Thyroid gland (tissue), 4 donors: ENCODE measurements at places on chromosomes 11 and 22. TPM values are rescaled to one million over a fixed set of nuclear protein-coding genes. Genes with fewer than 3 reads are reported as not detected.

DNA sequence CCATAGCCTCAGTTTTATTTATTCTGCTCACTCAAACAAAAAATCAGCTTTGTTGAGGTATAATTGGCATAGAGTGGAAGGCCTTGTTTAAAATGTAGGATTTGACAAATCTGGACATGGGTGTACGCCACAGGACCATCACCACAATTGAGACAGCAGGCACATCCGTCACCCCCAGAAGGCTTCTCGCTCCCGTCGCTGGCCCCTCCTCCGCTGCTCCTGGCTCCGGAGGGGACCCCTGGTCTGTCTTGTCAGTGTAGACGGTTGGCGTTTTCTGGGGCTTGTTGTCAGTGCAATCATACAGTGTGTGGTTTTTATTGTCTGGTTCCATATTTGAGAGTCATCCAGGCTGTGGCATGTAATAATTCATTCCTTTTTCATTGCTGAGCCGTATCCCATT lies 97.6 kb downstream of the KCNQ1 start:
- no peak for DNase-seq

GRCh38 chr11:10500757-10501684 lies 40.0 kb downstream of the RNF141 start:
- no peak for DNase-seq

DNA sequence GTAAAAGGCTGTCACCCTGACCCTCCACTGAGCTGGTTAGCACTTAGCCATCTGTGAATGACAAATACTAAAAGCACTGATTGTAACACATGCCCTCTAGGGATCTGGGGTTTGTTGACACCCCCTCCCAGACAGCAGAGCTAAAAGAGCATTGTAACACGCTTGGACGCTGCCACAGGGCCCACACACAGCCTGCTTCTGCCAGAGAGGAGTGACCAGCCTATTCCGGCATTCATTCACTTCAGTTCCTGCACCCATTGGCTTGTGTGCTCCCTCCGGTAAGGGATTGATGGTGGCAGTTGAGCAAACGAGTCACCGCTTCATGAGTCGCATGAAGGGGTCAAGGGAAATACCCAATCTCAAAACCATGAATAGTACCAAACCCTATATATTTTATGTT lies 15.8 kb downstream of the OR10D3 start:
- no peak for DNase-seq

DNA sequence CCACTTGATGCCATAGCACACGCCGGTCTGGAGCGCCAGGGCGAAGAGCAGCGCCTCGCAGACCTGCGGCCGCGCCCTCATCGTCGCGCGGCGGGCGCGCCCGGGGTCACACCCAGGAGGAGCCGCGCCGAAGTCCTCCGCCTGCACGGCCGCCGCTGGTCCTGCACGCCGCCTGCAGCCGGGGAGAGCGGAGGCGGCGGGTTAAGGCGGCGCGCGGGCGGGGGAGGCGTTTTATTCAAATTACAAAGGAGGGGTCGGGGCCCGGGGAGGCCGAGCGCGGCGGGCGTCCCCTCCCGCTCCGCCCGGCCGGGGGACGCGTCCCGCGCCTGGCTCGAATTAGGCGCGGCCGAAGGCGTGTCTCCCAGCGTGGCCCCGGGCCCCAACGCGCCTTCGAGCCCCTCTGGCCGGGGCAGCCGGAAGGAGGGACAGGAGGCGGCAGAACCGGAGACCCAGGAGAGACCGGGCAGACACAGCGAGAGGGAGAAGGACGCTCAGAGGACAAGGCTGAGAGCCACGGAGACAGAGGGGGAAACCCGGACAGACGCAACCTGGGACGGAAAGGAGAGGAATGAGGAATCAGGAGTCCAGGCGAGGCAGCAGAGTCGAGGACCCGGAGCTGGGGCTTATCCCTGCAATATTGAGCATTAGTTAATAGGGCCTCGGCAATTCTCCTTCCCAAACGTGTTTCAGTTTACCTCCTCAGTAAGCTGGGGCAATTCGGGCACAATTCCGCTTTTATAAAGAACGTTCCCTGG lies at the start of gene WNT11:
TSS of gene WNT11 (minus strand) at position 176 of the 755 bp plus-strand sequence. CDS start at position 81, 95 bp downstream.
- peak; percentile 62 for DNase-seq

GRCh38 chr22:32079130-32080089 lies 36.3 kb downstream of the SLC5A1 start:
- no peak for DNase-seq

- DNase-seq: no peak
Observed at GRCh38 chr11:65981972-65982823, 19.8 kb downstream of the EIF1AD start.

GRCh38 chr11:69940246-69940610 lies 121.0 kb upstream of the FGF3 start:
- no peak for DNase-seq

- DNase-seq: no peak
Observed at GRCh38 chr11:47104261-47104950, 72.3 kb downstream of the ARFGAP2 start.

DNA sequence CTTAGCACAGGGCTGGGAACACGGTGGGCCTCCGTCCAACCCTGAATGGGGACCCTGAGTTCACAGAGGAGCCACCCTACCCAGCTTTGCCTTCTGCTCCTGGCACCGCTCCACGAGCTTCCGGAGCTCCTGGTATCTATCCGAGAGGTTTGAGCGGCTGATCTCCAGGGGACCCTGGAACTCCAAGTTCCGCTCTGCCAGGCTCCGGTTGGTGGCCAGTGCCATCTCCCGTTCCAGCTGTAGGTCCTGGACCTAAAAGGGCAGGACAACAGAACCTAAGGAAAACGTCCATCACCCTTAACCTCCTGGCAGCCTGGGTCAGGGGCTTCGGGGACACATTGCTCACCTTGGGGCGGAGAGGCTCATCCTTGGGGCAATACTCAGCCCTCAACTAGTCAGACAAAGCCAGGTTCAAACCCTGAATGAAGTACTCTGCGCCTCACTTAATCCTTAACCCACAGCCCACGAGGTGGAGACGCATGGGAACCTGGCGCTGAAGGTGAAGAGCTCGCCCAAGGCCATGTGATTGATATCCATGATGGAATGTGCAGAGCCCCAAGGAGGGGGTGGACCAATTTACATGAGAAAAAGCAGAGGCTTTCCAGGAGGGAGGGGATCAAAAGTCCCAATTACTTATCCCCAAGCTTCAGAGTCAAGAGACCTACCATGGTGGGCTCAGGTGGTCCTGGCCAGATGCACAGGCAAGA lies 27.1 kb downstream of the VPS37C start:
- DNase-seq: no peak

GRCh38 chr11:93249459-93250220 lies 51.8 kb upstream of the SLC36A4 start:
- DNase-seq: no peak

- DNase-seq: peak; percentile 69
Observed at GRCh38 chr11:61871158-61871597, 20.2 kb downstream of the FADS3 start.

- no peak for DNase-seq
Observed at GRCh38 chr11:103488579-103488978, 379.4 kb downstream of the DYNC2H1 start.

DNA sequence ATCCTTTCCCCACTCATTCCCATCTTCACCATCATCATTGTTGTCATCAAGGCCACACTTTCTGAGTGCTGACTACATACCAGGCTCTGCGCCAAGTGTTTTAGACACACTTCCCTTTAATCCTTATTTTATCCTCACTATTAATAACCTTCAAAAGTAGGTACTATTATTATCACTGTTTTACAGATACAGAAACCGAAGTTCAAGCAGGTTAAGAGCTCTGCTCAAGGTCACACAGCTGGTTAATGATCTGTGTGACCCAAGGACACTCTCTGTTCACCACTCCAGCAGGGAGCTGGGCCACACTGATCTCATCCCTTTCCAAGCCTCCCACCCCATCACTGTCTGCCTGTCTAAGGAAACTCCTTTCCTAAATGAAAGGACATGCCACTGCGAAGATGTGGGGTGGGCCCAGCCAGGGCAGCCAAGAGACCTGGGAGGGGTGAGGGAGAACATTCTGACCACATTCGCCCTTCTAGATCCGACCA lies 17.2 kb upstream of the TSKU start:
- DNase-seq: no peak

GRCh38 chr11:128093689-128094088 lies 493.7 kb downstream of the ETS1 start:
- DNase-seq: no peak

GRCh38 chr11:7422544-7423331 lies 62.6 kb upstream of the OLFML1 start:
- DNase-seq: no peak

- no peak for DNase-seq
Observed at GRCh38 chr22:35947794-35948425, 80.7 kb downstream of the RBFOX2 start.

- DNase-seq: no peak
Observed at GRCh38 chr11:47289856-47290255, 19.9 kb downstream of the MADD start.

- DNase-seq: no peak
Observed at GRCh38 chr11:63719987-63720386, 38.7 kb downstream of the RTN3 start.

GRCh38 chr22:17369439-17370025 lies at the start of gene CECR2:
CECR2 (plus strand) TSS chr22:17369460; CDS start chr22:17369784, 324 bp downstream.
- peak; percentile 72 for DNase-seq

GRCh38 chr11:19176629-19177186 lies 25.1 kb downstream of the CSRP3 start:
- no peak for DNase-seq

DNA sequence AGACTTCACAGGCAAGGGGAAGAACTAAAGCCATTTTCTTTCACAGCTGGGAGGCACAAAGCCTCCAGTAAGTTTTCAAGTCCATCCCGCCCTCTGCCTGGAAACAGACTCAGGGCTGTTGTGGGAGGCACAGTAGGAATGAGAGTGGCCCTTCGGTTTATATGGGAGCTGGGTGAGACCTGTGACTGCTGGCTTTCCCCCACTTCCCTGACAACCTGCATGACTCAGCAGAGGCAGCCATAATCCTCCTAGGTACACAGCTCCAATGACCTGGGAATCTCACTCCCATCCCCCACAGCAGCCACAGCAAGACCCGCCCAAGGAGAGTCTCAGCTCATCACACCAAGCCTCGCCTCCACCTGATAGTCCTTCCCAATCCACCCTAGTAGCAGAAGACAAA lies 12.1 kb upstream of the TMEM45B start:
- DNase-seq: no peak

GRCh38 chr11:131817687-131818188 lies 447.3 kb downstream of the NTM start:
- peak; percentile 59 for DNase-seq

OR2AG1 gene
- total RNA-seq: not detected

OR51I1 gene
- 0.93 TPM for total RNA-seq

FAM76B gene
- total RNA-seq: 46.3 TPM

CNTN5 gene
- total RNA-seq: 14.3 TPM

E2F8 gene
- not detected for total RNA-seq

UBQLN3 gene
- 2.0 TPM for total RNA-seq

OR8B12 gene
- total RNA-seq: not detected

MAP6 gene
- total RNA-seq: 9.4 TPM

APOL1 gene
- 16.8 TPM for total RNA-seq
